ENCODE measurements at places on chromosomes 12 and 14.

DNA sequence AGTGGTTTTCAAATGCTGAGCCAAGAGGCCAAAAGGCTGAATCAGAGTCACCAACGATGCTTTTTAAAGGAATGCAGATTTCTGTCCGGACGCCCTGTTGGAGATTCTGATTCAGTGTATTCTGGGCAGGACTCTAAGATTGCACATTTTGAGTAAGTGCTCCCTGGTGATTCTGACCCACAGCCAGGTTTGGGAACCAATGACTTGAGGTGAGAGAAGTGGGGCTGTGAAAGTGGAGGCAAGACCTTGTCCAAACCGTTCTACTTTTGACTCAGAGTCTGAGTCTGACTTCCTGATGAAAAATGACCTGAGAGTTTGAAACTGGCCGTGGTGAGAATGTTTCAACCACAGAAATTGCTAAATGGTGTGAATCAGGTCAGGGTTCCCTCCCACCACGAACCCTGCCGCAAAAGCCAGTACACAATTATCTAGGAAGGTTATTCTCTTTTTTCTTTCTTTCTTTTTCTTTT lies 90.2 kb downstream of the NTN4 start:
- DNase-seq = no peak

DNA sequence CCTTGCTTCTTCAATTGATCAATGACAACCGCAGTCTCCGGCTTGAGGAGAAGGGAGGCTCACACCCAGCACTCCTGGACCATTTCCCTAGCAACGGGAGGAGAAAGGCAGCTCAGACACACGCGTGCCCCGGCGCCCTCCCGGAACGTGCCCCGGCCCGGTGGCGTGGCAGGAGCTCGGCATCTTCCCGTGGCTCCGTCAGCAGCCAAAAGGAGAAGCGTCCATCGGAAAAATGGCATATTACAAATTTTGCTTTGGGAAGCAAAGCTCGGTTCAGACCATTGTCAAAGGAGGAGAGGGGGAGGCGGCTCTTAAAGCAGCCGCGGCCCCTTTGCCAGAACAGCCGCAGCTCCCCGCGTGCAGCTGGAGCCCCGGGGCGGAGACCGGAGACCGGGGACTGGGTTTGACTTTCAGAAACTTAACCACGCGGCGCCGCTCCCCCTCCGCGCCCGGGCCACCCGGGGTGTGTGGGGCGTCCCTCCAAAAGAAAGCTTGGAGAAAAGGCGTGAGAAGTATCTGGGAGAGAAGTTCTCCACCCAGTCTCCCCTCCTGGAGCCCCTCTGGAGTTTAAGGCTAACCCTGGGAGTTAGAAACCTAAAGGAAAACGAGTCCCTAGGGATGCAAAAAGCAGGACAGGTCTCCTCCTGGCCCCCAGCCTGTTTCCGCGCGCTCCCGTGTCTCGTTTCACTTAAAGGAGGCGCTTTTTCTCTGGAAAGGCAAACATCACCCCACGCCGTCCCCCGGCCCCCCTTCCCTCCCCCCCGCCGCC lies 545 bp downstream of the PPFIA2 start:
- peak; percentile 3 for DNase-seq

DNA sequence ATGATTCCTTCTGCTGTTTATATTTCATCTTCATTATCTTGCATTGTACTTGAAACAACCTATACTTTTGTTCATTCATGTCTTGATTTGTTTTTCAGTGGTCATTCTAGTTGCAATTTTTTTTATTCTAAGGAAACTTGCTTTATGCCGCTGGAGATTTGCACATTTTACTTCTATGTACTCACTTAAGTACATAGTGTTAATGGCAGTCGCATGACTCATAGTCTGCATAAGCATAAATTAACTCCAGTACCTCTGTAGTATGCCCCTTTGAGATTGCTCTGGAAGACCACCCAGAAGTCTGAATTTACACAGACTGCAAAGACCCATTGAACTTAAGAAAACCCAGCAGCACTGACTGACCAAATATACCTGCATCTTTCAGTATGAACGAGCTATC lies 77.0 kb downstream of the MSRB3 start:
- DNase-seq = no peak

- DNase-seq = no peak
Observed at GRCh38 chr14:36508418-36509068, 11.5 kb downstream of the NKX2-1 start.

GRCh38 chr14:47490353-47490752 lies 185.1 kb downstream of the MDGA2 start:
- no peak for DNase-seq

DNA sequence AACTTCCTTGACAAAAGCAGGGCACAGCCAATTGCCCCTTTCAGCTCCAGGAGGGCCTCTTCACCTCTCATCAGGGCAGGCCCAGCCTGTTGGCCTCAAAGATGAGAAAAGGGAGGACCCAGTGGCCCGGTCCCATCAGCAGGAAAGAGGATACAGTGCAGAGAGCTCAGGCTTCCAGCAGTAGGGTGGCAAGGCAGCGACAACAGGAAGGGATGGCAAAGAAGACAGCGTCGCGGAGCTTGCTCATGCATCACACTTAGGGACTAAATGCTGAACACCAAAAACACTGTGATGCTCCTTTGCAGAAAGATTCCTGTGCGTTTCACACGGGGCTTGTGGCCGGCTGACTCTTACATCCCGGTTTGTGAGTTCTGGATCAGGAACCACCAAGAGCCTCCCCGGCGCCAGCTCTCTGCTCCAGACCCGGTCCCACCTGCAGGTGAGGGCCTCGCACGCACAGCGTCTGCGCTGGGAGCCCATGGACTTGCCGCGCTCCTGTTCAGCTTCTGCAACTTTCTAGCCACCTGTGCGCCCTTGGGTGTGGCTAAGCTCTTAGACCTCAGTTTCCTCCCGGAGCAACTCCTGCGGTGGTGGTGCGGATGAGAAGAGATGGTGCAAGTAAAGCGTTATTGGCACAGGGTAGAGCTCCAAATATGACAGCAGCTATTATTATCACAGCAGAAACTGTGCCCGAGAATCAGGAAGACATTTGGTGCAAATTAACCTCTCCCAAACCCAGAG lies 15.3 kb upstream of the BCL7A start:
- DNase-seq = no peak

DNA sequence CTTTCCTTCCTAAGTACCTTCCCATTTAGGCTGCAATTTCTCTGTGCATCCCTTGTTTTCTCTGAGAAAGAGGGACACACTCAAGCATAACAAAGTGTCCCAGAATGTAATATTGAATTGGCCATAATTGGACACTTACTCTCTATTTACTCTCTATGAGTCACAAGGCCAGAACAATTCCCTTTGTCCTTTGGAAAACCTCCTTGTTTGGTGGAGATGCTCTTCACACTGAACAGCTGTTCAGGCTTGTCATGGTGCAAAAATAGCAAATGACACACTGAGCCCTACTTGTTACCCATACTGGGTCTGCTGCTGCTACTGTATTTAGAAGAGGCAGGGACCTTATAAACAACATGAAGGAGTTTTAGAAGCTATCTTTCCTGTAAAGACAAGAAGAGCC lies 1590.5 kb upstream of the TMEM132C start:
- no peak for DNase-seq

- no peak for DNase-seq
Observed at GRCh38 chr12:106601496-106601895, 18.7 kb downstream of the RFX4 start.

- DNase-seq = no peak
Observed at GRCh38 chr12:32702473-32702872, 23.4 kb downstream of the DNM1L start.

GRCh38 chr12:16323638-16324037 lies 23.8 kb upstream of the MGST1 start:
- no peak for DNase-seq

DNA sequence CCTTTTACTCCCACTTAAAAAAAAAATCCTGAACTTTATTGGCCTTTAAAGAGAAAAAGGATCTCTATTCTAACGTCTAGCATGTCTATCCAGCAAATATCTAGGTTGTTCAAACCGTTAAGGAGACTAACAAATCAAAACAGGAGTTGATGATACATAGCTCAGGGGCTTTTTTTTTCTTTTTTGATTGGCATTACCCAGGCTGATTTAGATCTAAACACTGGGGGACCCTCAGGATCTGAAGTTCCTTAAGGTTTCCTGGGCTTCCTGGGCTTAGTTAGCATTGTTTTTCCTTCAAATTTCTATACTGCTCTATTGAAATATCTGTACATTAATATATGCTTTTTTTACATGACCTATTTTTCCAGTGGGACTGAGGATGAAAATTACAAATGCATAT lies 42.3 kb downstream of the EFCAB11 start:
- no peak for DNase-seq

- no peak for DNase-seq
Observed at GRCh38 chr12:113418213-113418879, 3.8 kb upstream of the SDSL start.

DNA sequence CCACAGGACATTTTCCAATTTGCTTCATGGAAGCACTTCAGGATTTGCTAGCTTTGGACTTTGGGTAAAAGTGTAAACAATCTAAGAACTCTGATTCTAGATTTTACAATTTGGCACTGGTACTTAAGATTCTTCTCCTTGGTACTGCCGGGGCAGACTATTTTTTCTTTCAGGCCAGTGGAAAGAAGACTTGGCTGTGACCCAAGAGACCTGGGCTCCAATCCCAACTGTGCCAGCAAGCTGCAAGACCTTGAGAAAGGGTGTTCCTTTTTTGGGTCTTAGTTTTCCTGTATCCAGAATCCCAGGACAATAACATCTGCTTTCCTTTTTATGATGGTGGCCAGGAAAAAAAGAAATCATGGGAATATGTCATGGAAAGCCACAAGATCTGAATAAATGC lies 148.1 kb upstream of the CRY1 start:
- DNase-seq = no peak

DNA sequence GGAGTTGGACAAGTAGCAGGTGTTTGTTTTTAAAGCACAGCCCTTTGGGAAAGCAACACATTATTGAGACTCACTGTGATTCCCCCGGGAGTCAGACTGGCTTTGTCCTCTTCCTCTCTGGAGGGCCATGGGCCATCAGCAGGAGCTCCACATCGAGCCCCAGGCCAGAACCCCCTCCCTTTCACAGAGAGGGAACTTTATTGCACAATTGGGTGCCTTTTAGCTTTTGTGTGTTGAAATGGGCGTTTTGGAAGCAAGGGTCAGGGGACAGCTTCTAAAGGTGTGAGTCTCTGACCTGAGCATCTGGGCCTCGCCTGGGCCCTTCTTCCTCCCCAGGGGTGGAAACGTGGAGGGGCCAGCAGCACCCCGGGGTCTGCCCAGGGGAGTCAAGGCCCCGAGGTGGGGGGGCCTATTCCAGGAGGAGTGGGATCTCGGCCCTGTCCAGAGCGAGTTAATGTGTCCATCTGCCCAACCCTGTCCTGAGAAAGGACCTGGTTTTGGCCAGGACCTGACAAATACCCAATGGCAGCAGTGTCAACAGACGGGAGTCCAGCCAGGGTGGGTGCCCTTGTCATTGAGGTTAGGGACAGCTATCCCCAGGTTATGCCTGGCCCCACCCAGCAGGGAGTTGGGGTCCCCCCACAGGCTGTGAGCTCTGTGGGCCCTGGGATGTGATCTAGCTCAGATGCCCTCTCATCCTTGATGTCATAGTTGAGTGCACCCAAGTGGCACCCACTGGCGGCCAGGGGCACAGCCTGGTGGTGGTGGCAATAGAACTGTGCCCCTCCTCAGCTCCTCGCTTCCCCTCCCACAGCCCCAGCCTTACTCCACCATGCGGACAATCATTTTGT lies 37.1 kb downstream of the SLC8B1 start:
- no peak for DNase-seq

GRCh38 chr12:110649341-110649847 lies 35.5 kb downstream of the TCTN1 start:
- DNase-seq = no peak

- DNase-seq = no peak
Observed at GRCh38 chr12:131507094-131507493, 203.8 kb upstream of the SFSWAP start.

GRCh38 chr14:84527706-84528105 lies 1002.2 kb upstream of the FLRT2 start:
- no peak for DNase-seq

Measured in stimulated activated CD4-positive, alpha-beta T cell treated with anti-CD3 and anti-CD28 coated beads, Interleukin-12 subunit alpha, Interleukin-12 subunit beta, amount 100 ng/mL, for 24 hours (primary cell).